Fibroblast of villous mesenchyme (primary cell): ENCODE measurements at places on chromosomes 13 and 19.

- DNase-seq, result no peak
Observed at GRCh38 chr13:108574856-108575255, 54.6 kb upstream of the MYO16 start.

GRCh38 chr13:48319531-48320398 is 16.2 kb downstream of the RB1 start:
- DNase-seq, result no peak

DNA sequence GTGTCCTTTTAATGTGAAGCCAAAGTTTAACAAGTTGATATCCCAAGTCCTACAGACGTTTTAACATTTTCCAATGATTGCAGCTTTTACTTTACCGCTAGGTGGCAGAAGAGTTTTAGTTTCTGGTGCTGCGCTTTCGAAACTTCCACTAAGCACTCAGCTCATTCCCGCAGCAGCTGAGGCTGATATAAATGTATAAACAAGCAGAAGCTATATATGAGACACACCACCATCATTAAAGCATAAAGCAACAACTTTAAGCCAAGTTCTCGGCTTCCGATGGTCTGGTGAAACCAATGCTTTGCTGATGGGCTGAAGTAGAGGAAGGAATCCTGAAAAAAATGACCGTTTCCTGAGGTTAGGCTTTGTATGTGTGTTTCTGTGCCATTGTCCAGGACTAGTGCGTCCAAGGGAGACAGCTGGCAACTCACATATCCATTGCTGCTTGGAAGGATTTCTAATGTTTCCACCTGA is 753.9 kb downstream of the OLFM4 start:
- DNase-seq, result peak; percentile 24

DNA sequence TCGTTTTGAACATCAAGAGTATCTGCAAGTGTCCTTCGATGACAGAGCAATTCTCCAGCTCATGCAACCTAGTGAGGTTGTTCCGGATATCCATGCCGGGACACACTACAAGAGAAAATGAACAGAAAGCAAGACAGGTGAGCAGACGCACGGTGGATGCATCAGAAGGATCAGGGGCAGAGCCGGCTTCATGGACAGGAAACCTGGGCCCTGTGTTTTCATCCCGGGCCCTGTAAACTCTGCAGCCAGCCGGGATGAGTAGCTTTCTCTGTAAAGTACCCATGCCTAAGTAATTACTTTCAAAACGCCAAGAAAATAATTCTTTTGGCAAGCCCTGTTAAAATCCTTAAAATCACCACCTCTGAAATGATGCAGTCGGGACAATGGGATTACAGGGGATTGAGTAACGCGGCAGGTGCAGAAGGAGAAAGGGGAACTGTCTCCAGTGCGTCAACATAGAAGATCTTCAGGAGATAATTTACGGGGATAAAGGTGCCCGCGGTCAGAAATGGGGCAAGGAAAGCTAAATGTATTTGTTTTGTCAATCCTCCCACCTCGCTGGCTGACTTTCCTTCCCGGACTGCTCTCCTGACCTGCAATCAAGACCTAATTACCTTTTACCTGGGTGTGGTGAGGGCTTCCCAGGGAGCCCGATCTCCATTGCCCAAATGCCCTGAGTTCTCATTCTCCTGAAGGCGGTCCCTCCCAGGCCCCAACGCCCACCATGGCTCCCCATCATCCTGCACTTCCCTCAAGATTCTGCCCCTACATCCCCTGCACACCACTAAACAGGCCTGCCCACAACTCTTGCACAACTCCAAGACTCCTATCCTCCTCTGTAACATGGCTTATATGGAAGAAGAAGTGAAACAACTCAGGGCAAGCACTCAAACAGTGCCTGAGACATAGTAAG is 26.2 kb downstream of the INSR start:
- no peak for DNase-seq

- DNase-seq, result no peak
Observed at GRCh38 chr13:98820744-98821371, 68.4 kb upstream of the SLC15A1 start.

DNA sequence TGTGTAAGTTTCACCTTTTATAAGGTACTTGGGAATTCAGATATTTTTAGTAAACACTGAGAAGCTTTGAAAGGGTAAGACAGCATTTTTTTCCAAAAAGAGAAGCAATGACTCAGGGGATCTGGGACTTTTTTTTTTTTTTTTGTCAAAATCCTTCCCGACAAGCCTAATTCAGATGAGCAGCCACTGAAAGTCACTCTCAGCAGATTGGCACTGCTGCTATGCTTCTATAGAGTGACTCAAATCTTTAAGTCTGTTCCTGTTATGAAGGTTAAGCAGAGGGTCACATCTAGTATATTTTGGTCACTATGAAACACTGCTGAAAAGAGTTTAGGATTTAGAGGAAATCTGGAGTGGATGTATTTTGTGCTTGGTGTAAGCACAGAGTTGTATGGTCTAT is 571.1 kb downstream of the MYO16 start:
- DNase-seq, result no peak

DNA sequence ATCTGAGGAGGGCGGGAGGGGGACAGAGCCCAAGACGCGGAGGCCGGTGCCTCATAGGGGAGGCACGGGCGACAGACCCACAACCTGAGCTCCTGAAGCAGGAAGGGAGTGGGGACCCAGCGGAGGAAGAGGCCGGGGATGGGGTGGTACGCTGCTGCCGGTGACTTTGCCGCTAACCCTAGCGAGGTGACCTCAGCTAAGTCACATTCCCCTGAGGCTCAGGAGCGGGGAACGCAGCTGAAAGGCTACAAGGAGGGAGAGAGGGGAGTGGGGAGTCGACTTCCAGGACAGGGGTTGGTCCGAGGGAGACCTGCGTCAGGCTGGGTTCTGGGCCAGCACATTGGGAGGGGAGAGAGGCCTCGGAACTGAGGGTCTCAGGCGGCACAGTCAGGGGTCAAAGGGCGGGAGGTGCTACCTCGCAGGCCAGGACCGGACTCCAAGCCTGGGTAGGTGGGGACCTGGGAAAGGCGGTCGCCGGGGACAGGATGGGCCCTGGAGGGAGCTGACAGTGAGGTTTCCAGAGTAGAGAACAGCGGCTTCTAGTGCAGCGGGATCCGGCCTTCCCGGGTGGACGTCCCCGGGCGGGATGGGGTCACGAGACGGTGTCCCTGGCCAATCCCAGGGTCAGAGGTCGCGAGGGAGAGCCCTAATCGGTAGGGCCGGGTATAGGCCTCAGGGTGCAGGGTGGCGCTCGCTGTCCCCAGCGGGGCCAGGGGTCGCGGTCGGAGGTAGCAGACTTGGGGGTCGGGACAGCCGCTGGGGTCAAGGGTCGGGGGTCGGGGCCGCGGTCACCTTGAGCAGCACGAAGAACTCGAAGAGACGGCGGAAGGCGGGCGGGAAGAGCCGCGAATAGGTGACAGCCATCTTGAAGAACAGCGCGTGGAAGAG is 699 bp downstream of the TMEM259 start:
- DNase-seq, result no peak

- peak; percentile 95 for DNase-seq
Observed at GRCh38 chr19:11138601-11139300, 16.8 kb downstream of the SPC24 start.

GRCh38 chr19:10516064-10516385 is 1.2 kb downstream of the S1PR5 start:
- DNase-seq, result no peak

DNA sequence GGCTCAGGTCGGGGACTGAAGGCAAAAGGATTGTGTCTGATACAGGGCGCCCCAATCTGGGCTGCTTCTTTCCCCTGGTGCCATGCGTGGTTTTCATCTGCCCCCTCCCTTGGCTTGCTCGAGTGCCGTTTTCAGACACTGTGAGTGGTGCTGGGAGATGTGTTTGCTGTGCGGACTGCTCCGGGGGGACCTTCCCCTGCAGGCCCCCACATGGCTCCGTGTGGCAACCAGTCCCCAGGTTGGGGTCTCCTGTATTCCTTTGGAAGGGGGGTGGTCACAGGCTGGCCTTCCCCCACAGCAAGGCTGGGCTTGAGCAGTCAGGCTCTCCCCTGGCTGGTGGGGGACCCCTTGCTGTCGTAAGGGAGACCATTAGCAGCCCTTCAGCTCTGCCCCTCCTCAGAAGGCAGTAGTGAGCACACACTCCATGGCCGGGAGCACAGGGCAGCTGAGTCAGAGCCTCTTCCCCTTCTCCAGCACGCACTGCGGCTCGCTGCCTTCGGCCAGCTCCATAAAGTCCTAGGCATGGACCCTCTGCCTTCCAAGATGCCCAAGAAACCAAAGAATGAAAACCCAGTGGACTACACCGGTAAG is 20.6 kb upstream of the QTRT1 start:
- DNase-seq, result no peak

- no peak for DNase-seq
Observed at GRCh38 chr19:35986664-35987570, 8.1 kb upstream of the SDHAF1 start.

DNA sequence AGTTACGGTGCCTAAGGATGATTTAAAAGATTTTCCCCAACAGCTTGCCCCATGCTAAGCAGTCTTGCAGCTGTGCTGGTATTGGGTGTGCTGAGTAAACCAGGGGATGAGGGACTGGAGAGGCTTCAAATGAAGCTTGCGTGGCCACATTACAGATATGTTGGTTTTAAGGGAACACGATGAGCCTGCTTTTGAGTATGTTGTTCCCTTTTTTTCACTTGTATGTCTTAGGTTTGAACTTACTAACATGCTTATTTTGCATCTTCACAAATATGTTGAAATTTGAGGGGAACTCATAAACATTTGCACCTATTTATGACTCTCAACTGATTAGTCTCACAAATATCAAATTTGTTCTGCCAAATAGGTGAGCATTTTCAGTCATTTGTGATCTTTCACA is 2.0 kb upstream of the IL17D start:
- no peak for DNase-seq

DNA sequence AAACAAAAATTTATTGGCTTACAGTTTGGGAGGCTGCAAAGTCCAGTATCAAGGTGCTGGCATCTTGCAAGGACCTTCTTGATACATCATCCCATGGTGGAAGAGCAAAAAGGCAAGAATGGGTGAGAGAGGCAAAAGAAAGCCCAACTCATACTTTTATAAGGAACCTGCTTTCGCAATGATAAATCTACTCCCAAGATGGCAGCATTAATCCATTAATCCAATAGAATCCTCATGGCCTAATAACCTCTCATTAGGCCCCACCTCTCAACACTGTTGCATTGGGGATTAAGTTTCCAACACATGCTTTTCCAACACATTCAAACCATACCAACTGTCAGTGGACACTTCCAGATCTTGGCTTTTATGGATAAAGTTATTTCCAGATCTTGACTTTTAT is 48.7 kb upstream of the ZNF507 start:
- DNase-seq, result no peak

GRCh38 chr13:31980830-31981229 is 50.7 kb upstream of the FRY start:
- no peak for DNase-seq

- DNase-seq, result peak; percentile 83
Observed at GRCh38 chr13:100540621-100541020, 48.0 kb downstream of the GGACT start.

DNA sequence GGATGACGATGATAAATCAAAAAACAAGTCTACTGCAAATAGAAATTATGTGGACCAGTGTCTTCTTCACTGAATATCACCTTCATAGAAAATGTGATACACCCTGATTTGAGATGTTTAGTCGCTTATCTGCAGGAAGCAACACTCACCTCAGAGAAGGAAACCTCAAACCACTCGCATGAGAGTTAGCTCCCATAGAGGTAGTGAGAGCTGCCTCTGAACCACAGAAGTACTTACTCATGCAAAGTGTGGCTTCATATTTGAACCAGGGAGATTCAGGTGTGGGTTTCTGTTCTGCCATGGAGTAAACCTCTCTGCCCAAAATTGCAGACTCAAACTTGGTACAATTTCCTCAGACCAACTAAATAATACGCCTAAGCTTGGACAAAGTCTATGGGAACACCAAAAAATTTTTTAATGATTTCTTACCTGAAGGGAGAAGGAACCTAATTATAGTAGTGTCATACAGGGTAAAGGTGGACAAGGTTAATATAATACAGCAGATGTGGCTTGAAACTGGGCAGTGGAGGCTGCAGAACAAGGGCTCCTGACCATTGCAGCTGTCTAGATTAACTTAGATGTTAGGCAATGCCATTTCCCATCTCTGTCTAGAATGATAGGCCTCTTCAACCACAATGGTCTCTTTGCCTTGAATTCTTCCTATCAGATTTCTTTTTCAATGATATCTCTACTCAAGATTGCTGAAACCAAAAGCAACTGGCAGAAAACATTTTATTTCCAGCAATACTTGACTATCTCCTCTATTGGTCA is 29.6 kb upstream of the RCBTB2 start:
- DNase-seq, result no peak

- no peak for DNase-seq
Observed at GRCh38 chr19:44943801-44944249, 1.8 kb downstream of the APOC4 start.

GRCh38 chr19:51549533-51550324 is 18.3 kb upstream of the SIGLEC6 start:
- no peak for DNase-seq

DNA sequence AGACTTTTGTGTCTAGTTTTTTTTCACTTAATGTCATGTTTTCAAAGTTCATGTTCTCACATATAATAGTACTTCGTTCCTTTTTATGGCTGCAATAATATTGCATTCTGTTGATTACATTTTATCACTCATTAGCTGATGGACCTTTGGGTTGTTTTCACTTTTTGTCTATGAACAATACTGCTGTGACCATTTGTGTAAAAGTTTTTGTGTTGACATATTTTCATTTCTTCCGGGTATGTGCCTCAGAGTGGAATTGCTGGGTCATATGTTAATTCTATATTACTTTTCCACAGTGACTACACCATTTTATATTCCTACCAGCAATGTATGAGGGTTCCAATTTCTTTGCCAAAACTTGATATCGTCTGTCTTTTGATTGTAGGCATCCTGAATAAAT is 85.8 kb upstream of the MLNR start:
- DNase-seq, result no peak

DNA sequence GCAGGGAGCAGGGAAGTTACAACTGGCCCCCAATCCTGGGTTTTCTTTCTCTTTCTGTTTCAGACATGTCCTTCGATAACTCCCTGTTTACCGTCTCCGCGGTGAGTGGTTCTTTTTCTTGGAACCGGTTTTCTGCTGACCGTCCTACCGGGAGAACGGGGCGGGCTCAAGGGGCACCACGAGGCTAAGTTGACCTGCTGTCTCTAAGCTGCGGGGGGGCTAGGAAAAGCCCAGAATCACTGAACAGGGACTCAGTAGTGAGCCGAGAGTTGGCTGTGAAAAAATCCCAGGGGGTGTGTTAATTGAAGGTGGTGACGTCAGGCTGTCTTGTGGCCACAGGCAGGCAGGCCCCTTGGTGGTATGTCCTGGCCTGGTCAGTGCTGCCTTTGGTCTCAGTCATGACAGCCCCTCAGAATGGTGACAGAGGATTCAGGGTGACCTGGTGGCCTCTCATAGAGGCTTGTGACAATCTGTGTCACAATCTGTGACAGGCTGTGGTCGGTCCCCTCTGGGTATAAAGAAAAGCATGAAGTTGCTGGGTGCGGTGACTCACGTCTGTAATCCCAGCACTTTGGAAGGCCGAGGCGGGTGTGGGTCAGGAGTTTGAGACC is 8.1 kb upstream of the CARM1 start:
- DNase-seq, result peak; percentile 81

- peak; percentile 98 for DNase-seq
Observed at GRCh38 chr13:41694545-41695301, 237.4 kb downstream of the RGCC start.

- peak; percentile 65 for DNase-seq
Observed at GRCh38 chr13:97018029-97018819, 23.9 kb upstream of the OXGR1 start.
